Activated naive CD4-positive, alpha-beta T cell (primary cell): ENCODE measurements at places on chromosomes 3 and 15.

- no peak for DNase-seq
These were observed 8.2 kb downstream of the FILIP1L start for GRCh38 chr3:100106094-100106493.

DNA sequence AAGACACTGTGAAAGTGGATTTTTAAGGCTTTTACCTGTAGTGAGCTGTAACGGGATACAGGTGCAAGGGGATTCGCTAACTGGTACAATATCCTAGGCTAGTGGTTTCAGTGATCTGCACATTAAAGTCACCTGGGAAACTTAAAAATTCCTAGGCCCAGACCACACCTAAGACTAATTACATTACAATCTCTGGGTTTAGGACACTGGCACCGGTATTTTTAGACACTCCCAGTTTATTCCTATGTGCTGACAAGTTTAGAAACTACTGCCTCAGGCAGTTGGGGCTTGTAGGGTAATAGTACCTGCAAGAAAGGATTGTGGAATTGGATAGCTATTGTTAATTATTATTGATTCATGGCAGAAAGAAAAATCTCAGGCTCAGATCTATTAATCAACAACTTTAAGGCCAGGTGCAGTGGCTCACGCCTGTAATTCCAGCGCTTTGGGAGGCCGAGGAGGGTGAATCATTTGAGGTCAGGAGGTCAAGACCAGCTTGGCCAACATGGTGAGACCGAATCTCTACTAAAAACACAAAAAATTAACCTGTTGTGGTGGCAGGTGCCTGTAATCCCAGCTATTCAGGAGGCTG lies 50.4 kb upstream of the CASR start:
- no peak for DNase-seq

- no peak for DNase-seq
These were observed 828.4 kb downstream of the VGLL3 start for GRCh38 chr3:86162521-86162920.

DNA sequence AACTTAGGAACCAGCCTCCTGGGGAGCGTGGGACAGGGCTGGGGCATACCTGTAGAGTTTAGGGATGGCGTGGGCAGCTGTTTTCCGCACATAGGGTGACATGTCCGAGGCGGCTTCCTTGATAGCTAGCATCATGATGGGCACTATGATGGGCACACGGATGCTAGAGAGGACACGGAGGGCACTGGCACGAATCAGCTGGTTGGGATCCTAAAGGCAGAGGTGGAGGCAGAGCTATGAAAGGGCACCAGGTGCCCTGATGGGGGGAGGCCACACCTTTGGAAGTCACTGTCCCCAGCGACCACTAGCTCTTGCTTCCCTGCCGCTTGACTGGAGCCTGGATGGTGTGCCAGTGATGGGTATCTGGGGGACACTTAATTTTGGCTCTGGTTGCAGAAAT lies 28.3 kb downstream of the AP3B2 start:
- no peak for DNase-seq

GRCh38 chr3:126646674-126647073 lies 8.2 kb downstream of the TXNRD3 start:
- DNase-seq = no peak

DNA sequence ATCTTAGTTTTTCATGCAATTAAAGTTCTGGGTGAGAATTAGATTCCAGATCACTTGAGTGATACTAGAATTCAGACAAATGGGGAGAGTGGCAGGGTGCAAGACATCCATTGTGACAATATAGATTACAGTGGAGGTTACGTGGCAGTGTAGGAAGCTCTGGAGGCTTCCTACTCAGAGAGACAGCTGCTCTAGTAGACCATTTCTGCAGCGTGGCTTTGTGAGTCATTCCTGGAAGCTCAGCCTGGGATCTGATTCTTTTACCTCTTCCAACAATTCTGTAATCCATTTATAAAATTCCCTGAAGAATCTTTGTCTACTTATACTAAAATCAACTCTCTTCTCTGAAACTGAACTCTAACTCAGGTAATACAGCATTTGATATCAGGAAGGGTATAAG lies 90.4 kb upstream of the ASB14 start:
- no peak for DNase-seq

- DNase-seq = no peak
These were observed 18.7 kb upstream of the TJP1 start for GRCh38 chr15:29840926-29841325.

GRCh38 chr3:170483485-170484262 lies 65.0 kb downstream of the CLDN11 start:
- no peak for DNase-seq

DNA sequence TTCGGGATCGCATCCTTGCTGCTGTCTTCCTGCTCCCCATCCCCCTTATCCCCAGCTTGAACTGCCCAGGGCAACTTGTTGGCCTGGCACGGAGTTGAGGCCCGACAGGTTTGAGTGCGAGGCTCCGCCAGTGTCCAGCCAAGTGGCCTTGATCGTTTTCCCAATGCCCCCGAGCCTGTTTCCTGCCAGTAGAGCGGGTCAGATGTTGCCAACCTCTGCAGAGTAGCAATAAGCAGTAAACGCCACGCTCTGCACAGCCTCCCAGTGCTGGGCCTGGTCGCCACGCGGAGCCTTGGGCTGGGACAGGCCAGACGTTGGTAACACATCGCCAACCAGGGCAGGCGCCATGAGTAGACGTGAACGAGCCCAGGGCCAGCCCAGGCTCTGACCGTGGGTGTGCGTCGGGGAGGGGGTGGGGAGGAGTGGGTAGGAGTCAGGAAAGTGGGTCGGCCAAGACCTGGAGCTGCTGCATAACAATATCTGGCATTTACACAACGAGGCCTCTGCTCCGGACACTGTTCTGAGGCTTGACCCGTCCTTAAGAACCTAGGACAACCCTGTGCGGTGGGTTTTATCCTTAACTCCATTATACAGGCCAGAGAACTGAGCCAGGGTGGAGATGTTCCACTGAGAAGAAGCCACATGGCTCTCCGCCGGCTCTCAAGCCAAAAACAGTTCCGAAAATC lies 444 bp upstream of the ABHD14A start:
- peak; percentile 12 for DNase-seq

- DNase-seq = no peak
These were observed 17.1 kb downstream of the SLC9A9 start for GRCh38 chr3:143831208-143831607.
